ENCODE measurements at places on chromosomes 5 and 9.

GRCh38 chr5:66861402-66861801 lies 265.2 kb downstream of the MAST4 start:
- DNase-seq = no peak

GRCh38 chr9:80062567-80062966 lies 490.8 kb downstream of the TLE4 start:
- no peak for DNase-seq

GRCh38 chr5:154479944-154480750 lies 2.1 kb upstream of the HAND1 start:
- no peak for DNase-seq

- no peak for DNase-seq
Observed at GRCh38 chr5:62199792-62200716, 106.0 kb upstream of the KIF2A start.

- DNase-seq = no peak
Observed at GRCh38 chr5:157137691-157138090, 5.0 kb downstream of the MED7 start.

GRCh38 chr5:143402553-143403333 lies 743 bp downstream of the NR3C1 start:
- peak; percentile 60 for DNase-seq

- DNase-seq = no peak
Observed at GRCh38 chr9:82255481-82256176, 267.1 kb downstream of the SPATA31D1 start.

DNA sequence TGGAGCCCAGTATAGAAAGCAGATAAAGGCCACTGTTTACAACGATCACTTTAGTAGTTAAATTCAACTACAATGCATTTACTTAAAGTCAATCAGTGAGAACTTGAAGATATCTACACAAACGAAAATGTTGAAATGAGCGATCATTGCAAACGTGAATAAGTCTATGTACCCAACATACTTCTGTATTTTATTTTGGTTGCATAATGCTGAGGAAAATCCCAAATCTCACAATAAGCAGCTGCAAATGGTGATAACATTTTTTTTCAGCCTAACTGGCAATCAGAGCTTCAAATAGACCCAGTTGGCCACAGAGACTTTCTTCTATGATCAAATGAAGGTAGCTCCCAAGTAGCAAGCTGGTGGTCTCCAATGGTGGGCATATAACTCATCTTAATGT lies 32.1 kb downstream of the PDGFRB start:
- no peak for DNase-seq

GRCh38 chr5:36158144-36158543 lies 6.2 kb downstream of the SKP2 start:
- no peak for DNase-seq

GRCh38 chr9:98726735-98727134 lies 18.0 kb upstream of the GABBR2 start:
- no peak for DNase-seq

DNA sequence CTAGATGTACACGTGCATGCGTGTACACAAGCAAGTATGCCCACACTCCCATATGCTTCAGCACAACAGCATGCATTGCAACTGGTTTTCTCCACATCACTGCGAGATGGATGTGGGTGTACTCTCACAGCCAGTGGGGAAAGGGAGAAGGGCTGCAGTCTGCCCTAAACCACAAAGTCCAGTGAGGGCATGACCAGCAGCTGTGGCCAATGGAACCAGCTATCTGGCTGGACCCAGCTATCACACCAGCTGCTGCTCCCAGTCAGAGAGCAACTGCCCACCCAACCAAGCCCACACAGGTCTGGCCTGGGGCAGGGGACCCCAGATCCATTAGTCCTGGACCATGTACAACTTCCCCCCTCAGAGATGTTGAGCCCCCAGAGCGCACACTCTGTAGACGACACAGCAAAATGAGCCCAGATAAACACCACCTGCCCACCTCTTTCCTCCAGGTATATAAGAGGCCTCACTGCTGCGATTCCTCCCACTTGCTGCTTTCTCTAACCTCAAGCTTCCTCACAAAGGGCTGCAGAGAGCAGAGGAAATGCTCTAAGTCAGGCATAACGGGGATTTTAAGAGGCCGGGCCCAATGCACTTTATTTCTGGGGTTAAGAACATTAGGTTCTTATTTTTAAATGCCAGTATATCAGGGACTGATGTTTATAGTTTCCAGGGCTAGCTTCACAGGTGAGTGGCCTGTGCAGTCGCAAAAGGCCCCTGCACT lies 39.0 kb downstream of the SHB start:
- DNase-seq = no peak

DNA sequence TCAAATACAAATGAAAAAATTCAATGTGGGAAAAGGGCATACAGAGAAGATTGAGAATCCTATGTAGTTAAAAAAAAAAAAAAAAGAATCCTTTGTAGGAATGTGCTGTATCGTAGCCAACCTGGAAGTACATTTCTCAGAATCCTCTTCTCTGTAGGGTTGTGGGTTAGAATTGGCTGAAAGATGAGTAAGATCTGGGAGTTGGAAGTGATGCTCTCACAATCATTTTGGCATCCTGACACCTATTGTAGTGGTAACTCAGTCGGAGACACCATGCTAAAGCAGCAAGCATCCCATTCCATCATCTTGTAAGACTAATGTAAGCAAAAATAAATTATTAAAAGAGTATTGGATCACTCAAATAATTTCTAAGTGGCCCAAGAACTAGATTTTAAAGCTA lies 30.6 kb downstream of the MRPL22 start:
- DNase-seq = no peak

GRCh38 chr9:14434158-14434504 lies 120.2 kb upstream of the NFIB start:
- DNase-seq = no peak

DNA sequence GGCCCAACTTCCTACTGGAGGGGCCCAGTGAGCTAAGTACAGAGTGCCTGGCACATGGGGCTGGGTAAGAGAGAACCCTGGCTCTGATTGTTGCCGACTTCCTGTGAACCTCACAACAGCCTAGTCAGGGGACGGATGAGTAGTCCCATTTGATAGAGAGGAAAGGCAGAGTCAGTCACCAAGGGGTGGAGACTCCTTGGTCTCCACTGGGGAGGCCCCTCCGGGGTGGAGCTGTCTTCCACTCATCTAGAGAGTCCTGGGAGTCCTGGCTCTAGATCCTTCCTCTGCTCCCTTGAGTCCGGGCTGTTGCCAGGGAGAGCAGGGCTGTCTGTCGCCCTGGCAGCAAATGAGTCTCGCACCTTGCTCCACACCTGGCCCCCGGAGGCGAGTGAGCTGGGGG lies 8.0 kb downstream of the GRK6 start:
- no peak for DNase-seq

DNA sequence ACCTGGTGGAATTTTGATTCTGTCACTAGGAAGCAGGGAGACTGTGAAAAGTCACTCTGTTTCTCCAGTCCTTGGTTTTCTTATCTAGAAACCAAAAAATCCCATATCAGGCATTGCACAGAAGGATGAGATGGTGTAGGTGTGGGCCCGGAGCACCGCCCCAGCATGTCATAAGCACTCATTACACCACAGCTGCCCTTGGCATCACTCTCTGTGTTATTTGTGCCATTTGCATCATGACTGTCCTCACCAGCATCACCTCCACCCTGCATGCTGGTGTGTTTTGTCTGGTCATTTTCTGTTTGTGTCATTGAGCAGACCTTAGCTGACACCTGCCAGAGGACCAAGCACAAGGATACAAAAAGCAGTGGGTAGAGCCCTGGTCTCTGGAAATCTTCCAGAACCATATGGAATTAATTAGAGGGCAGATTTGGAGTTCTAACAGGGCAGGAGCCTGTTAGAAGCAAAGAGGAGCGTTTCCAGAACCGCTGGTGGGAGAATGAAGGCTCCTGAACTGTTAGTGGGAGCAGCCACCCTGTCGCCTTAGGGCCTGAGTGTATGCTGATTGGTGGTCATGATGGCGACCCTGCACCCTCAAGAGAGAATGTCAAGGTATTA lies 99.3 kb downstream of the AMBP start:
- DNase-seq = no peak

DNA sequence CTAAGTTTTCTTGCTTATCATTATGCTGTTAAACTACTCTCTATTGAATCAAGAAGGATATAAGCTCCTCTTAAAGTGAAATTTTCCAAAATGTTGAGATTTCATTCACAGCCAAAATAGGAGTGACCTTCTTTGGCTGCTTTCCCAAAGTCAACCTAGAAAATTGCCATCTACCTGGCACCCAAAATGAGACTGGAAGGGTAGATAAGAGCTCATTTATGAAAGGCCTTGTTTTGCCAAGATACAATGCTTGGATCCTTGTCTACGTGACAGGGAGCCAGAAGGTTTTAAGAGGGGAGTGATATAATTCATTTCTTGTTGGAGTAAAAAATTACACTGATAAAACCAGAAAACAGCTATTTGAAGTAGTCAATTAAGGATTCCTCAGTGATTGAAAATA lies 287.1 kb downstream of the IZUMO3 start:
- no peak for DNase-seq

All from Daoy (cell line).